ENCODE measurements at places on chromosomes 12 and 14. TPM values are rescaled to one million over a fixed set of nuclear protein-coding genes. Genes with fewer than 3 reads are reported as not detected.

GRCh38 chr14:104473649-104474494 lies 105.7 kb upstream of the C14orf180 start:
- no peak for DNase-seq

DNA sequence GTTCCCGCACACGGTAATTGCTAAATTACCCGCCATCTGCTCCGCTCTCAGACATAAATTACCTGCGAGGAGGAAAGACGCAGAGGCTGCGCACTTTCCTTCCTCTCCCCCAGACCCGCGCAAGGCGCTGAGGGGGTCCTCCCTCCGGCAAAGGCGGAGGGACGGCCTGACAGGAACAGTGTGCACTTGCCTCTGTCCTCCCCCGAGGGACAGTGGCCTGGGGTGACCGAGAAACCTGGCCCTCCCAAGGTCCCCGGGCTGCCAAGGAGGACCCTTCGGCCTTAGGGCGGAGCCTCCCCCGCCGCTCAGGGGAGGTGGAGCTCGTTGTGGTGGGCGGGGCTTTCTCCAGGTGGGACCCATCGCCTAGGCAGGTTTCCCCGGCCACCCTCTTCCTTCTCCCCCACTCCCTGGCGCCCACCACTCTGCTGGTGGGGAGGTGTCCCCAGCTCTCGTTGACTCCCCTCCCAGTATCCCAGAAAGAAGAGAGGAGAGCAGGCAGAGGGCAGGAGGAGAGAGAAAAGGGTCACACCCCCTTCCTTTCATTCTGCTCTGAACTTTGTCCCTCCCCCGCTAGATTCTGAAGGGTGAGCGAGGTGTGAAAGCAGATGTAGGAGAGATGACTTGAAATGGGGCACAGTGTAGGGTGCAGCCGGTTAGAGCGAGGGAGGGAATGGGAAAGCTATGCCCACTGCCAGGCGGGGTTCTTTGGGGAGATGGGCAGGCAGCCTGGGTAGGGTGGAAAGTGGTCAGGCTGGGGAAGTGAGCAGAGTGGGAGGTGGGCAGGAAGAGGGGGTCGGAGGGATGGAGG lies 11.4 kb upstream of the CALCOCO1 start:
- DNase-seq = peak; percentile 36

DNA sequence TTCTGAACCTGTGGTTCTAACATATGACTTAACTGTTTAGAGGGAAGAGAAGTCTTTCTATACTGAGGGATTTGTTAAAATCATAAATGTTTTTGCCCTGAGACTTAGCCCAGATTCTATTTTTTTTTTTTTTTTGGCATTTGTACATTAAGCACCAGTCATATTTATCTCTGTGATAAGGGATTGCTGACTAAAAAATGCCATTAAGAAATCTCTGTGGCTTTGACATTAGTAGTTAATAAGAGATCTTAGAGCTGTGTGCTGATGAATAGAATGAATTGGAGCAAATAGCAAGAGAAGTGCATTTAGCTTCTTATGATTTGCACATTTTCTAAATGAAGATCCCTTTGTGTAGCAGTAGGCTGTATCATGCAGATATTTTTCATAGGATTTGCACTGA lies 32.5 kb downstream of the NFYB start:
- no peak for DNase-seq

The PAX9 gene
- 0.50 TPM for total RNA-seq

DNA sequence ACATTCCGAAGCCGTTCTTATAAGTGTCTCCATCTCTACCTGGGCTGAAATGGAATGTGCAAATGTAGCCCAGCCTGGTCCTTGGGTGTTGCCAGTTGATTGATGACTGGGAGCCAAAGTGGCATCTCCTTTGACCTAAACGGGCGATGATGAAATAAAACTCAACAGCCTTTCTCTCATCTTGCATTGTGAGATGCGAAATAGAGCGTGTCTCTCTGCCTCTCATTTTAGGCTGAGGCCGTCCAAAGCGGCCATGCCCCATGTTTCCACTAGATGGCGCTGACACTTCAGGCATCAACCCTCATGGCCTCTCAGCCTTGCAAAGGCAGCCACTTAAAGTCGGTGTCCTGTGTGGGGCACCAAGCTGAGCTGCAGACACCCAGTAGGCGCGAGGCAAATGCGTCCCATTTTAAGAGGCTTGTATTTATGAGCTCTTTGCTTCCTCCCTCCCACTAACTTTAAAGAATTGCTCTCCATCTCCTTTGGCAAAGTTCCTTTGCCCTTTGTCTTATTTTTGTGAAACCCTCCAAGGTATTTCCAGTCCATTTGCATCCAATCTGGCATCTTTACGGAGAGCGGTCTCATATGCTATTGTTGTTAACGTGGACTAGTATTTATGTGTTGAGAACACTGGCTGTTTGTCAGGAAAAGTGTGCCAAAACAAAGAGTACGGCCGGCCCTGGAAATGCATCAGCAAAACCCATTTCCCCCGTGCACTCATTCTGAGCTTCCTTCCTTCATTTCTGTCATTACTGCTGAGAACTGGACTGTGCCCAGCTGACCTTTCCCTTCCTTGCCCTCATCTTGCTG lies 25.0 kb downstream of the GPRC5A start:
- peak; percentile 94 for DNase-seq

The GLIPR1 gene
- total RNA-seq = 3.5 TPM

DNA sequence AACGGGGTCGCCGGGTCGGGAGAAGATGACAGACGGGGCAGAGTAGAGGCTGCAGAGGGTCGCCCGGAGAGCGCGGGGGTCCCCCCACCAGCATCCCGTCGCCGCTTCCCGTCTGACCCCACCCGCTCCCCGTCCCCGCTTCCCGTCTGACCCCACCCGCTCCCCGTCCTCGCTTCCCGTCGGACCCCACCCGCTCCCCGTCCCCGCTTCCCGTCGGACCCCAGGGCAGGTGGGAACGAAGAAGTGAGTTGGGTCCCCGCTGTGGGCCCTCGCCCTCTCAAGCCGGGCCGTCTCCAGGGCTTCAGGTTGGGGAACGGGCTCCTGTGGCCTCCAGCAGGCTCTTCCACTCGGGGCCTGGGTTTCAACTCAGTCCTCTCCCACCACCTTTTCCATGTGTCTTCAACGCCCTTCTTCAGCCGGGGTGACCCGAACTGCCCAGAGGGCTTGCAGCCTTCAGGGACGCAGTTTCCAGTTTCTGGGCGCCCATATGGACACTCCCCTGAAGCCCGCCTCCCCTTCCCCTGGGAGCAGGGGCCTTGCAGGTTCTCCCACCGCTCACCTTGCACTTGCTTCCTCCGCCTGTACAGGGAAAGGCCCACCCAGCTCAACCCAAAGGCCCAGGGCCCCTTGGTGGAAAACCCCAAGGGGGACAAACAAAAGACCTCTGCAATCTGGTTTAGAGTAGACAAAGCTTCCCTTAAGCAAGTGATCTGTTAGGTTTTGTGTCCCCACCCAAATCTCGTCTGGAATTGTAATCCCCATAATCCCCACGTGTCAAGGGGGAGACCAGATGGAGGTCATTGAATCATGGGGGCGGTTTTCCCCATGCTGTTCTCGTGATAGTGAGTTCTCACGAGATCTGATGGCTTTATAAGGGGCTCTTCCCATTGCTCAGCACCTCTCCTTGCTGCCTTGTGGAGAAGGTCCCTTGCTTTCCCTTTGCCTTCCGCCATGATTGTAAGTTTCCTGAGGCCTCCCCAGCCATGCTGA lies 66.5 kb downstream of the TNFAIP2 start:
- DNase-seq = peak; percentile 27

DNA sequence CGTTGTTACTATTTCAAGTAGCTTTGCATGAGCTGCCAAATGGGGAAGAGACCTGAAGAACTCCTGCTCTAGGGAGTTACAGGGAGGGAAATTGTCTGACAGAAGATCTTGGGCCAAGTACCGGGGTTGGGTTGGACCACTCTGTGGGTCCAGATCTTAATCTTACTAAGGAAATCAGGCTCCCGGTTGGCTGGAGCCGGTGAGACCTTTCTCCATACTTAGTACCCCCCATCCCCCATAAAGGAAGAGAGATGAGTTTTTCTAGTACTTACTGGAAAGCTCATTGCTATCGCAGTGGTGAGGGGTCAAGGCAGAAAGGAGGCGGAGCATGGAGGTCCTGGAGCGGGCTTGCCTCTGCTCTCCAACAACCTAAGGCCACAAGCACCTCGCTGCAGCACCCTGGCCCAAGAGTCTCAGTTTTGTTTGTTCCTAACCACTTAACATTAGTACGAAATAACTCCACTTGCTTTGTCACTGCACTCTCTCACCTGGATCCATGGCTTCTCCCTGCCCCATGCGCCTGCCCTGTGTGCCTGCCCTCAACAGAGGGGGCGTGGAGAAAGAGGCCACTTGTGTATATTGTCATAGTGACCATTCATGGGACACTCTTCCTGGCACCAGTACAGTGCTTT lies 6.8 kb upstream of the UNC119B start:
- no peak for DNase-seq

The FOXN4 gene
- total RNA-seq = 9.0 TPM

GRCh38 chr12:54240971-54241588 lies 38.8 kb downstream of the CBX5 start:
- DNase-seq = no peak

The FSCB gene
- 69.1 TPM for total RNA-seq

DNA sequence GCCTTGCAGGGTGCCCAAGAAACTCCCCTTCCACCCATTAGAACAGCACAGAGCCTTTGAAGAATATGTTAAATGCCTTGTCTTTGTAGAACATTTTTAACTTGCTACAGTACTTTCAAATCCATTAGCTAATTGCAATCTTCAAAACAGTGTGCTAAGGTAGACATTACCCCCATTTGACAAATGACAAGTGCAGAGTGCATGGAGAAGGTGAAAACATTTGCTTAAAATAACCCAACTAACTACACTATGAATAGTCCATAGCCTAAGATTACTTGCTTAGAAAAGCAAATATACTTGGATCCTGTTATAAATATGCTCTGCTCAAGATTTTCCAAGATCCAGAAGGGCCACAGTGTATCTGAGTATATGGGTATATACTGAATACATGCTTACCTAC lies 87.0 kb upstream of the G2E3 start:
- DNase-seq = no peak

DNA sequence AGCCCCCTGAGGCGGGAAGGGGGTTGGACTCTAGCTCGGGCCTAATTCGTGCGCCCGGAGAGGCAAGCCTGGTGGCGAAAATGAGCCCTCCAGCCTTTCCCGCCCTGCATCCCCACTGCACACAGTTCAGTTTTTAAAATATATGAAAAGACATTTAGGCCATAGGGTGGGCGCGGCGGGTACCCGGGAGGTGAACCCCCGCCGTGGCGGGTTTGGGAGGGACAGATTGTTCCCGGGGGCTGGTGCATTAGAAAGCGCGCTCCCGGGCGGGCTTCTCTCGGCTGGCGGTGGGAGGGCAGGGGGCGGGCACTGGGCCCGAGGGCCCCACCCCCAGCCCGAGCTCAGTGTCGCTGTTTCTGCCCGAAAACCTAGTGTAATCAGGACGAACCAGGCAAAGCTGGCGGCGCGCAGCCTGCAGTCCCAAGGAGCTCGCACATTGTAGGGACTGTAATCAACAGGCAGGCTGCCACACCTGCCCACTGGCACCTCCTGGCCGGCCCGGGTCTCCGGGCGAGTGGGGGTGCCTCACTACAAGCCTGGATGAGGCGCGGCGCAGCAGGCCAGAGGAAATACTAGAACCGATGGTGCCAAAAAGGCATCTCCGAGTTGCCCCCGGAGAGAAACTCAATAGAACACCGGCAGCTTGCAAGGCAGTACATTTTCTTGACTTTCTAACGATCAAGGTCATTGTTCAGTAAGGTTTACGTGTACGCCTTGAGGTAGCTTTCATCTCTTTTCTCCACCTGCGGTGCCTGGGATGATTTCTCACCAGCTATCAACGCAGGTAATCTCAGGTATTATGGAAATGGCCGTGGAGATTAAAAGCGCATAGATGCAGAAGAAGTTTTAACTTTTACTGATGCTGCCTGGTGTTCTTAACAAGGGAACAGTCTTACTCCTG lies 764 bp upstream of the SPTB start:
- DNase-seq = peak; percentile 53

The PTCSC3 gene
- total RNA-seq = not detected

The SLC17A8 gene
- total RNA-seq = 0.37 TPM

DNA sequence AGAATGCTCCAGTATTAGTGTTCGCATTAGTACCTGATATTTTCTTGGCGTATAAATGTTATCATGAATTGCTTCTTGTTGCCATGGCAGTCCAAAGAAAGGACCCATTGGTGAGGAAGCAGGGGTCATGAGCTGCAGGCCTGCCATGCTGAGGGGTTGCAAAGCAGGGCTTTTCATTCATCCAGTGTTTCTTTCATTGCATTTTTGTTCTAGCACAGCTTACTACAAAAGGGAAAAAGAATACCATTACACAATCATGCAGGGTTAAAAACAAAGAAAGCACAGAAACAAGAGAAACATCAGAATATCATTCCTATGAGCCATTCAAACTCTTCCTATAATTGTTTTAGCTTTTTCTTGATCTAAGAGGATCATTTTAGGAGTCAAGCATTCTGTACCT lies 24.0 kb downstream of the DICER1 start:
- no peak for DNase-seq

DNA sequence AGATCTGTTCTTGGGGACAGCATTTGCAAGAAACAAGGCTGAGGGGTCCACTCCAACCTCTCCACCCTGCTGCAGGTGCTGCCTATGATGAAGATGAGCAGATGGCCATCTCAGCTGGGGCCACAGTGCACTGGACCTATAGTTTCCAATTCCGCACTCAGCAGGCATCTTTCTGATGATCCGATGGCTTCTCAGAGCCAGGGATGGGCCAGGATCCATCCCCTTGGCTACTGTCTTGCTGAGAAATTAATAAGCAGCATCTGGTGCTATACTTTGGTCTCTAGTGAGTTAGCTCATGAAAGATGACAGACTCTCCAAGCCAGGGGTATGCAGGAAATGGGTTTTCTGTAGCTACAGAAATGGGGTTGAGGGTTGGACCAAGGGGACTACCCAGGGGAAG lies 18.4 kb upstream of the BDKRB1 start:
- DNase-seq = no peak

DNA sequence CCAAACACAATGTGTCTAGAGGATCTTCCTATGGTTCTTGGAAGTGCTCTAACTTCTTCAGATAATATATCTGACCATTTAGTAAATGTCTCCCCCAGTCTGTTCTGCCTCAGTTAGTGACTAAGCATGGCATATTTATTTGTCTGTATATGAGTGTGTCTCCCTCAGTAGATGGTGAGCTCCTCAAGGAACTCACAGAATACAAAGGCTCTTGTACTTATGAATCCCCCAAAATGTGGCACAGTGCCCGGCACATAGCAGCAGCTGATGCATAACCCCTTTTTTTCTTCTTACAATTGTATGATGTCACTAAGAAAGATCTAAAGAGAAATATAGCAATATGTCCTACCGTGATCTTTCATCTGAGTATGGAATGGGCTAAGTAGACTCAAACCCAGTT lies 264.7 kb upstream of the PRICKLE1 start:
- DNase-seq = no peak

- DNase-seq = peak; percentile 71
Measured at GRCh38 chr14:70907996-70908934, 1.0 kb downstream of the PCNX1 start.

The CLEC1A gene
- total RNA-seq = 3.2 TPM

DNA sequence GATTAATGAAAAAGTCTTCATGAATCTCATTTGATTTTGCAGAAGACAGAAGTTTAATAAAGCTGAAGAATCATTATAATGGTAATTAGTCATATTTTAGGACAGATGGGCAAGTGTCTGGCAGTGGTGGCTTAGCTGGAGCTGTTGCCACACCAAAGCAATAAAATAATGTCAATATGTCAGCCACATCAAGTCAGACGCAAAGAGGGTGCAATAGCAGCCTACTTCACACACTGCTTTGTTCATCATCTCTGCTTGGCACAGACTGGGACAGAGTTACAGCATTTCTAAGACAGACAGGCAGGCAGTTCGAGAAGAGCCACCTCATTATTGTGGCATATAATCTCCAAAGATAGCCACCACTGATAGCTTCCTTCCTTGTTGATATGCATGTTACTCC lies 16.9 kb upstream of the KRR1 start:
- DNase-seq = no peak

GRCh38 chr12:70719071-70719470 lies 81.8 kb upstream of the PTPRB start:
- DNase-seq = no peak

The MYG1 gene
- total RNA-seq = 106 TPM

Data from testis (tissue), 5 donors.